HFFc6 (cell line): ENCODE measurements at places on chromosomes 12 and 14. TPM values are rescaled to one million over a fixed set of nuclear protein-coding genes. Genes with fewer than 3 reads are reported as not detected.
A peak's percentile ranks its signal among the peaks of the same experiment; 100 is the strongest.

DNA sequence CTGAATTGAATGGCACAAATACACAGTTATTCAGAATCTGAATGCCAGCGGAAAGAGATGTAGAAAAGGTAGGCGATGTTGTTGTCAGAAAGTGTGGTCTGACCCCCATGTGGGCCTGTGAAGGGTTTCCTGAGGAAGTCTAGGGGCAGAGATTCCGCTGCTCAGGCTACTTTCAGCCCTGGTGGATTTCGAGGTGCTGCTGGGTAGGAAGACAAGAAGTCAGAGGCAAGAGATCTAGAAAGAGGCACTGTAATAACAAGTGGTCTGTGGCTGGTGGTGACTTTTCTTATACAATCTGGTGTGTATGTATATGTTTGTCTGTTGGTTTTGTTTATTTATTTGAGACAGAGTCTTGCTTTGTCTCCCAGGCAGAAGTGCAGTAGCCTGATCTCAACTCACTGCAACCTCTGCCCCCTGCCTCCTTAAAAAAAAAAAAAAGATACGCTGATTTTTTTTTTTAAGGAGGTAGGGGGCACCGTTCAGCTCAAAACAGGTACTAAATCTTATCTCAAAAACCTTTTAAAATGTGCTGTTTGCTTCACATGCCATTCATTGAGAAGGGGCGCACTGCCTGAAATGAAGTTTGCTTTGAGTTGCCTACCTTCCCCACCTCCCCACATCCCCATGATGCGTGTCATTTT lies 27.1 kb upstream of the MANSC4 start:
- DNase-seq: no peak

DNA sequence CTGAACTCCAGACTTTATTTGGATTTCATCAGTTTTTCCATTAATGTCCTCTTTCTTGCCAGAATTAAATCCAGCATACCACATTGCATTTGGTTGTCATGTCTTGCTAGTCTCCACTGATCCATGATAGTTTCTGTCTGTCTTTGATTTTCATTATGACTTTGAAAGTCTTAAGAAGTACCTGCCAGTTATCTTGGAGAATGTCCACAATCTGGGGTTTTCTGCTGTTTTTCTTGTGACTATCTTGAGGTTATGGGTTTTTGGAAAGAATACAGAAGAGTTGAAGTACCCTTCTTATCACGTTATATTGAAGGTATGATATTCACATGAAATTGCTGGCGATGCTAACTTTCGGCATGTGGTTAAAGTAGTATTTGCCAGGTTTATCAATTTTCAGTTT lies 282.3 kb upstream of the PRICKLE1 start:
- no peak for DNase-seq

DNA sequence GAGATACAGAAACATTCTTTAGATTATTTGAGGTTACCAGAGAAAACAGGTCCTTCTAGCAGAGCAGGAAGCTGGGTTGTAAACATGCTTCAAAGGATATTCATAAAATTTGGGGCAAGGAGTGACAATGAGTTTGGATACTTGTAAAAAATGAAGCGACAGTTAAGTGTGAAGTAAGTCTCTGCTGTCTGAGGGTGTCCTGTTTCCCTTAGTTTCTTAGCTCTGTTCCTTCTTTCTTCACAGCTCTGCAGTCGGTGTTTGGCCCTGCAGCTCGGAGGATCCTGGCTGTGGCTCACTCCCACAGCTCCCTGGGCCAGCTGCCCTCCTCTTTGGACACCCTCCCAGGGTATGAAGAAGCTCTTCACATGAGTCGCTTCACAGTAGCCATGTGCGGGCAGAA lies 10.8 kb downstream of the TMEM52B start:
- DNase-seq: peak; percentile 44

DNA sequence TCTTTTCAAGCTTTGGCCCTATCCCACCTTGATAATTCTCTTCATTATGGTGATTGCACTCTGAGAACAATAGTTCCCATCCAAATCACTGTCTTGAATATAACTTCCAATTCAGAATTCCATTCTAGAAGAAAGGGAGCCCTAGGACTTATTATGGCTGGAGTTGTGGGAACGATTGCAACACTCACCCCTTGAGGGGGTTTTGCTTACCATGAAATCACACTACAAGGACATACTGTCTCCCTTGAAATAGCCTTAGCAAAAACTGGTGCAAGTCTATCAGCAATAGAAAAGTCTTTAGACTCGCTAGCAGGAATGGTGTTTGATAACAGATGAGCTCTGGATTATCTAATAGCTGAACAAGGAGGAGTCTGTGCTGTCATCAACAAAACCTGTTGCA lies 31.4 kb upstream of the OXA1L start:
- DNase-seq: no peak

CCDC177 gene
- not detected in 3 replicates for total RNA-seq

FGD6 gene
- total RNA-seq: 4.1 to 6.0 TPM (median 6.0 TPM) in 3 replicates
